ENCODE measurements at places on chromosomes 5 and 9.

- no peak for DNase-seq
Observed at GRCh38 chr5:91690921-91691320, 307.8 kb upstream of the ARRDC3 start.

GRCh38 chr5:118921866-118922265 is 66.5 kb downstream of the DTWD2 start:
- no peak for DNase-seq

DNA sequence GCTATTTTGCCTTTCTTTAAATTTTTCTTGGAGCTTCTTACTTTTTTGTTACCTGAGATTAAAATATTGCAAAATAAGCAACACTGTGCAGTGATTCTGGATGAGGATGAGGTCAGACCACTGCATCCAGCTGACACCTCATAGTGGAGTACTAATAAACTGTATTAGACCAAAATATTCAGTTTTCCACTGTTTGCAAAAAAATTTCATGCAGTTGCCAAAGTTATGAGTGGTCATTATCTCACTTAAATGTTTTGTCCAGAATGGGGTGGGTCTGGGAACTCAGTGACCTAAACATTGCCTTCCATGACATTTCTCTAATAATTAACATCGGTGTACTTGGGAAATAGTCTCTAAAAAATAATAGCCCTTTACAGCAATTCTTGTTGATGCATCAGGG is 143.8 kb downstream of the ADAMTSL1 start:
- no peak for DNase-seq

DNA sequence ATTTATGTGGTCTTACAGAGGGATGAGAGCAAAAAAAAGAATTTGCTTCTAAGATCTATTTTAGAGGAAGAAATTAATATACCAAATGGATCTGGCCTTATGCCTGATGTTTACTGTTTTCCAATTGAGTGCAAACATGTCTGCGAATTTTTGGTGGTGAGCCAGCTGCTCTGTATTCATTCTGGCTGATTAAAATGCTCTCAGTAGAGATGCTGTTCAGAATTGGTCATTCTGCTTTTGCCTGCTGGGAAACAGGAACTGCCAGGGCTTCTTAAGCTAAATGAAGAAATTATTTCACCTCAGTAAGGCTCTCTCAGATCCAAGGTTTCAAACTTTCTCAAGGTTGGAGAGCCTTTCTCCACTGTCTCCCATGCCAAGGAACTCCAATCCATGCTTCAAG is 132.0 kb upstream of the SV2C start:
- DNase-seq, result no peak

DNA sequence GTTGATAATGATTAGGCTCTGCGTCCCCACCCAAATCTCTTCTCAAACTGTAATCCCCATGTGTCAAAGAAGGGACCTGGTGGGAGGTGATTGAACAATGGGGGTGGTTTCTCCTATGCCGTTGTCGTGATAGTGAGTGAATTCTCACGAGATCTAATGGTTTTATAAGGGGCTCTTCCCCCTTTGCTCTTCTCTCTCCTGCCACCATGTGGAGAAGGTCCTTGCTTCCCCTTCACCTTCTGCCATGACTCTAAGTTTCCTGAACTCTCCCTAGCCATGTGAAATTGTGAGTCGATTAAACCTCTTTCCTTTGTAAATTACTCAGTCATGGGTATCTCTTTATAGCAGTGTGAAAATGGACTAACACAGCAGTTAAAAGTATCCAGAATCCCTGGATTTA is 715.2 kb upstream of the DMAC1 start:
- no peak for DNase-seq

GRCh38 chr5:174328631-174329299 is 283.3 kb downstream of the NSG2 start:
- DNase-seq, result no peak

DNA sequence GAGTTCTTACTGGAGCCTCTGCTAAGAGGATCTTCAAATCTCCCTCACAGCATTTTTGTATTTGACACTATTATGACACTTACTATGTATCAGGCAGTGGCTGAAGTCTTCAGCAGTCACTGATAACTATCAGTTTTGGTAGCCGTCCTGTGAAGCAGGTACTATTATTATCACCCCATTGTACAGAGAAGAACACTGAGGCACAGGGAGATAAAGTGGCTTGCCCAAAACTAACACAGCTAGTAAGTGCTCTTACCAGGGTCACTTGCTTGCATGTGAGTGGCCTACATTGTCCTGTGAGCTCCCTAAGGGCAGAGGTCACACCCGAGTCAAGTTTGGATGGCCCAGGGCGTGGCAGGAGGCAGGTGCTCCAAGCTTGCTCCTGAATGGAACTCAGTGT is 16.8 kb downstream of the GABBR2 start:
- no peak for DNase-seq

DNA sequence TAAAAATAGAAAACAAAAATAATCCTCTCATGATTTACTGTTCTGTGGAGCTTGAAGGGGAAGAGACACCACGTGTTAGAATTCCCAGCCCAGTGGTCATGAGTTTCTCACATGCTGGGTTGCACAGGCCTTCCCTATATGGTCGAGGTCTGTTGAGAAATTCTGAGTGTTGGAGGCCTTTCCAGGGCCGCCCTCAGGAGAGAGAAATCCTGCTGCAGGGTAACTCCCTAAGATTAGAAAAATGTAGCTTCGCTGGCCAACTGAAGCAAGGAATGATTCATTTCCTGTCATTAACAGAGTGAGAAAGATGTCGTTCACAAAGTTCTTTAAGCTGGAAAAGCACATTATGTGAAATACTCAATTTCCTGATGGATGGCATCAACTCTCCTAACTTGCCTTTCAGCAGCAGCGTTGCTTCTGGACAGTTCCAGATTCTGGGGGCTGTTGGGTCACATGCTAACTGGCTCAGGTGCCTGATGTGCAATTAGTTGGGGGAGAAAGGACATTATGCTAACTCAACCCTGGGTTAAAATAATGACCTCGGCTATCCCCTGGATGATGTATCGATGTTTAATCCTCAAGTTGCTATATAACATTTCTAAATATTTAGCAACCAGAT is 104.8 kb upstream of the CD180 start:
- DNase-seq, result no peak

DNA sequence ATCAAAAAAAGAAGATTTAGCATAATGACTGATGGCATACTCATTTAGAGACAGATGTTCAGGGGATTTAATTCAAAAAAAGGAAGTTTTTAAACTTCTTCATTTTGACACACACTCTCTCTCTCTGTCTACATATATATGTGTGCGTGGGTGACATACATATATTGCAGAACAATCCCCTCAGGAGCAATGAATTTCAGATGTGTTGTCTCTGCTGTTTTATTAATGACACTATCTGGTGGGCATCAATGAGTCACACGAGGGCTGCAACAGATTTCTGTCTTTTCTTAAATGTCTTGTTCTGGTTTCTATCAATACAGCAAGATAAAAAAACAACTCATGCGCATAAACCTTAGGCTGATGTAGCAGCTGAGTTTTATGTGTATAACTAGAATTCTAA is 123.5 kb upstream of the SLCO6A1 start:
- DNase-seq, result no peak

DNA sequence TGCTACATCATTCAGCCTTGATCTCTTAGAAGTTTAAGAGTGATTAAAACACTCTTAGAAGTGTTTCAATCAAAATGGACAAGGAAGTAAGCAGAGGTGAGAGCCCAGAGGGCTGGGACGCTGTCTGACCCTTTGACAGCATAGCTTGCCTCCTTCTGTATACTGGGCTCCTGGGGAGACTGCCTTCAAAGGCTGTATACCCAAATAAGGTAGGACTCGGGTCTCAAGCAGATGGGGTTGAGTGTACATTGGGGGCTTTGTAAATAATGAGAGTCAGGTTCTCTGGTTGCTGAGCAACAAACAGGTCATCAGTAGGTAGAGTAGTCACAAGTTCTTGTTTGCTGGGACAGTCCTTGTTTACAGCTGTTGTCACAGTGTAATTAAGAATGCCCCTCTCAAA is 97.1 kb downstream of the PJA2 start:
- DNase-seq, result no peak

DNA sequence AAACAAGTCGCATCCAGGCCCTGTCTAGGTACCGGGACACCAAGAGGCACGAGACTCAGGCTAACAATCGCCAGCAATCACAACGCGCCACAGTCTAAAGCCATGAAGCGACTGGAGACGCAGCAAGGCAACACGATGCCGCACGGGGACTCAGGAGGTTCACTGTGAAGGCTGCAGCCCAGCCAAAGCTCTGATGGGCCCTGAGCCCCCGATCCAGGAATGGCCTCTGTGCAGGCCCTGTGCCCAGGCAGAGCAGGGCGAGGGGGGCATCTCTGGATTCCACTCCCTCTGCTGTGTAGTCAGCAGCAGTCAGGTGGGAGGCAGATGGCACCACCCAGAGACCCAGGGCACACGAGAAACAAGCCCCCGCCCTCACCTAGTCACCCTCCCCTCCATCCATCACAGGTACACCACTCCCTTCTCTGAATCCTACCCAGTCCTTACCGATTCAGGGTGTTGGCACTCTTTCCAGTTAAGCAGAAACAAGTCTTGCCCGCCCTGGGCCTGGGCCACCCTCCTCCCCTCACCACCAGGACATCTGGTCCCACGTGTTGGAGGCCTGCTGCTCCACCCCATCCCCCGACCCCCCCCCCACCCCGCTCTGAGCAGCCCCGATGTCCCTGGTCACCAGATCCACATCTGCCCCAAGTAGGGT is 1.1 kb downstream of the RALGDS start:
- DNase-seq, result no peak

DNA sequence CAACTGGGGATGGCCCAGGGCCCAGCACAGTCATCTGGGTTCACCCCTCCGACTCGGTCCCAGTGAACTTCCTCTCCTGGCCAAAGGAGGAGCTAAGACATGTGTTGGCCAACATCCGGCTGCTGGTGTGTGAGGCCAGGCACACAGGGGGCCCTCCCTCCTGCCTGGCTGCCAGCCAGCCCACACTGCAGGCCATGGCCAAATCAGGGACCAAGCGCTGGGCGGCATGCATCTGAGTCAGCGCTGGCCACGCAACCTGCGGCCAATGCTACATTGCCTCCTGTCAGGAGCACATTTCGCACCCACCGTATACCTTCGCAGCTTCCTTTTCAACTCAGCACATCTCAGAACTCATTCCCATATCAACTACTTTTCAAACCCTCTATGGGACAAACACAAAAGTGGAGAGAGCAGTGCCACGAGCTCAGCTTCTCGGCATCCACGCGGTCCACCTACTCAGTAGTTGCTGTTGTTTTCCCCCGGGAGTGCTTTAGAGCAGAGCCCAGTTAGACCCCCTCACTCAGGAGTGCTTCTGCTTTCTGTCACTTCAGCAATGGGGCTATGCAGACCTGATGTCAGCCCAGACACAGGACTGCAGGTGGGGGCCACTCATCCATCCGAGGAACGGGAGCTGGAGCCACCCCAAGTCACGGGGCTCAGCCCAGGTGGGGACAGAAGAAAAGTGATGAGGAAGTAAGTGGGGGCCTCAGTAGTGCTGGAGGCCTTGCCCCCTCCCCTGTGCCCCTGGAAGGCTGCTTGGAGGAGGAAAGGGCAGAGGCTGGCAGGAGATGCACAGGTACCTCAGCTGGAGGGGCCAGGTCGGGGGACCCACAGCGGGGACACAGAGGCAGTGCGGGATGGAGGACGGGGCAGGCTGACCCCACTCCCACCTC is 13.9 kb downstream of the NINJ1 start:
- DNase-seq, result no peak

DNA sequence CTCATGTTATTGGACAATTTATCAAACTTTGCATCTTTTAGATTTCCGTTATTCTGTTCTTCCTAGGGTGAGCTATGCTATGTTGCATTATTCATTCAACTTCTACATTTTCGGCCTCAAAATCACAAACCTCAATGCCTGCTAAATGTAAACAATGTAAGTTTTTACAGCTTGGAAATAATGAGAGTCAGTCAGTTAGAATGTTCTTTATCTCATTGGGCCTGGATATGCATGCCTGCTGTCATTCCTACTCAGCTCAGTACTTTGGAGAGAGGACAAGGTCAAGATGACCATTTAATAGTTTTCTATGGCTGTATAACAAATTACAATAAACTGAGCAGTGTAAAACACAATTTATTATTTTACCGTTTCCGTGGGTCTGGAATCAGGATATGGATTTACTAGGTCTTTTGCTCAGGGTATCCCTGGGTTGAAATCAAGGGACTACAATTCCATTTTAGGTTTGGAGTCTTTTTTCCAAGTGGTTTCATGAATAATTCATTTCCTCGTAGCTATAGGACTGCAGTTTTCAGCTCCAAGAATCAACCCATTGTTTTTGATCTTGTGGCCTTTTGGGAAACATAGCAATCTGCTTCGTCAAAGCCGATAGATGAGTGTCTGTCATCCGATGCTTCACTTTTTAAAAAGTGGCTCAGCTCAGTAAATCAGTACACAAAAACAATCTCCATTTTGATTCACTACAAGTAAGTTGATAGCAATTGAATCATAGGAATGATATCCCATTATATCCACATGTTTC is 1143.2 kb upstream of the CDH6 start:
- DNase-seq, result no peak

- DNase-seq, result no peak
Observed at GRCh38 chr5:40383749-40384651, 295.7 kb upstream of the PTGER4 start.

DNA sequence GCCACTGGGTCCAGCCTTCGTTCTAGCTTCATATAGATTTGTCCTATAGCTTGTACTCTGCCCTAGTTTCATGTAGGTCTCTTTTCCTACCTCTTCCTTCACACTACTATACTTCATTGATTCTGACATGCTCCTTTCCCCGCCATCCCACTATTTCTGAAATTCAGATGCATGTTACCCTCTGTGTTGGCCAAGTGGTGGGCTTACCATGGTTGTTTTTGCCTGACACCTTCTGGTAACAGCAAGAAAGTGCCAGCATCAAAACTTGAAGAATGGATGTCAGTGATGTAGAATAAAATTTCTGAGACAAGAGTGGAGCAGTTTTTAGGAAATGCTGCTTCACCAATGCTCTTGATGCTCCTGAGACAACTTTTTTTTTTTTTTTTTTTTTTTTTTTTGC is 19.5 kb upstream of the SERINC5 start:
- DNase-seq, result no peak

DNA sequence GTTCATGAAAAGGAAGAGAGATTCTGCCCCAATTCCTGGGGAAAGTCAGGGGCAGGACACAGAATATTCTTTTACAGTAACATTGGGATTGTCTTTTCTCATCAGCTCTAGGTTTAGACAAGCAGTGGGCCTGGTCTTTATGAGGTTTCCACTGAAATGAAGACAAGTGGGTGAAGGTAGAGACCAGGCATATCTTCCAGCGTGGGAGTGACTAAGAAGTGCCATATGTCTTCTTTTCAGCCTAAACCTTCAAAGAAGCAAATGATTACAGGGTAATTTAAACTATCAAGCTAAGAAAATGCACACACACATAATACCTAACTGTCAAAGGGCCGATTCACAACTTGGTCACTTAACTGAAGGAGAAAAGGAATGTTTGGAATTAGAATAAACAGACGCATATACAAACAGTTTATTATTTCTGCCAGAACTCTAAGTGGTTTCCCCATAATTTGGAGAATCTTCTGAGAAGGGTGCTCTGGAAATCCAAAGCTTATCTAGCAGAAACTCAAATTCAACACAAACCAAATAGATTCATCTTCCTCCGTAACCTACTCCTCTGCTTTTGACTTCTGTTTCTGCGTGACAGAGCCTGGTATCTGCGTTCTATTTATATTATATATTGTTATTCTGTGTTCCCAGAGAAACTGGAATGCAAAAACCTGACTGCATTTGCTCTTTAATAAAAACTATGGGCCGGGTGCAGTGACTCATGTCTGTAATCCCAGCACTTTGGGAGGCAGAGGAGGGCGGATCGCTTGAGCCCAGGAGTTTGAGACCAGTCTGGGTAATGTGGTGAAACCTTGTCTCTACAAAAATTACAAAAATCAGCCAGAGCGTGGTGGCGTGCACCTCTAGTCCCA is 22.0 kb upstream of the TEK start:
- DNase-seq, result no peak
